NT2/D1 (cell line): ENCODE measurements at places on chromosomes 16 and 17.

DNA sequence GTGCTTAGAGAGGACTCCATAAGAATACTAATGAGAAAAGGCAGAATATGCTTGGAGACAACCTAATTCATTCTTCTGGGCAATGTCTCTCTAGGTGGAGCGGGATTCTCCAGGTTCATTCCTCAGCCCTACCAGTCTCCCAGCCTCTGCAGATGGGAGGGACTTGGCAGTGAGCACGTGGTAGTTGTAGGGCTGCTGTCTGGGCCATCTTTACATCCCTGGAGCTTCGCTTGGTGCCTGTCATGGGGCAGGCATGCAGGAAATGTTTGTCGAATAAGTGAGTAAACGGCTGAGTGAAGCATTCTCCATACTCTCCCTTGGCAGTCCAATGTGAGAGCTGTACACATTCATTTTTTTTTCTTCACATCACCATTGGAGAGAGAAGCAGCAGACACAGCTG is 387.5 kb downstream of the UTP18 start:
- DNase-seq: no peak

- no peak for DNase-seq
Observed at GRCh38 chr16:19138601-19139000, 24.8 kb downstream of the ITPRIPL2 start.

DNA sequence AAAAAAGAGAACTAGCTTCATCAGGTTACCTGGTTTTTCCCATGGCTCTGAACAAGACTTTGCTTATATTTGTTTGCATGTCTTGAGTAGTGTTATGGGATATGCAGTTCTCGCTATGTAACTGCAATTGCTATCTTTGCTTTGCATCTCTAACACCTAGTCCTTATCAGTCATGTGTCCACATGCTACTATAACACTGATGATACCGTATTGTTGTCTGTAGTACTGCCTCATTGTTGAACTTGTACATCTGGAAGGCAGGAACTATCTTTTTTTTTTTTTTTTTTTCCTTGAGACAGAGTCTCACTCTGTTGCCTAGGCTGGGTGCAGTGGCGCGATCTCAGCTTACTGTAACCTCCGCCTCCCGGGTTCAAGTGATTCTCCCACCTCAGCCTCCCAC is 2.5 kb downstream of the PSME3 start:
- no peak for DNase-seq

GRCh38 chr17:51742571-51742970 is 415.9 kb downstream of the CA10 start:
- DNase-seq: no peak

DNA sequence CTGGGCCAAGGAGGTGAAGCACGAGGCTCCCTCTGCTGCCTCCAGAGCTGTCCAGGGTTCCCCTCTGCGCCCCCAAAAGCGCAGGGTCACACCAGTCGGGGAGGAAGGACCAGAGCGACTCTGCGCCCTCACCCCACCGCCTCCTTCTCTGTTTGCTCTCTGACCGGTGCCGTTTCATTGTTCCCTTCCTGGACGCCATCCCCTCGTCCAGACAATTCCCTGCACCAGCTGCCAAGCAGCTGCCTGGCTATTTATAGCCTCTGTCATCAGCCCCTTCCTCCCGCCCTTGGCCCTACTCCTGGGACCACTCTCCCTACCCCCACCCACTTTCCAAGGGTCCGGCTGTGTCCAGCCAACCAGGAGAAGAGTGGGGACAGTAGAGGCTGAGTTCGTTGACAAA is 68.8 kb upstream of the CREBBP start:
- no peak for DNase-seq

GRCh38 chr16:85359147-85359822 is 247.0 kb upstream of the CIBAR2 start:
- no peak for DNase-seq

DNA sequence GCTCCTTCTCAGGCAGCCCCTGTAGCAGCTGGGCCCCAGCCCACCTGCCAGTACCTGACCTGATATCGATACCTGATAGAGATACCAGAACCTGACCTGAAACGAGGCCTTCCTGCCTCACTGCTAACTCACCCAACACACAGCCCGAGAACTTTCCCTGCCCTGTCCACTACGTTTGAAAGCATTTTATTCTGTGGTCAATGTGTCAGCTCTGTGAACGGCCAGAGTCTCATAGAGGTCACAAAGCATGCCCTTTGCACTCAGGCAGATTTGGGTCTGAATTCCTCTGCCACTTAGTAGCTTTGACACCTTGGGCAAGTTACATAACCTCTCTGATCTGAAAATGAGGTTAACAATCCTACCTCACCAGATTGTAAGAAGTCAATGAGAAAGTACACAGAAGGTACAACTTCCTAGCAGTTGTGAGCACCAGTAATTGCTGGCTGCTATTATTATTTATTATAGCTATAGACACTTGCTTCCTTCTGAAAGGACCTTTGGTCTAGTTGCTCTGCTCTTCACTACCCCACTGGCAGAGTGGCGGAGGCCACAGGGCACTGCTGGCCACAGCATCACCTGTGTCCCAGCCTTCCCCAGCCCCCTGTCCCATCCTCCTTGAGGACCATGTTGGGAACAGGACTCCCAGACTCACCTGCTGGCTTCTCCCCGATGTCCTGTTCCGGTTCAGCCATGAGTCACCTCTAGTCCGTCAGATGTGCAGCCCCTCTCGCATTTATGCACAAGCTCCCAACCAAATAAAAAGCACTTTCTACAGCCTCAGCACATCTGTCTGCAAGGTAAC is 895 bp downstream of the ANKRD40CL start:
- no peak for DNase-seq

GRCh38 chr17:9175700-9176467 is 154.6 kb downstream of the NTN1 start:
- DNase-seq: no peak

DNA sequence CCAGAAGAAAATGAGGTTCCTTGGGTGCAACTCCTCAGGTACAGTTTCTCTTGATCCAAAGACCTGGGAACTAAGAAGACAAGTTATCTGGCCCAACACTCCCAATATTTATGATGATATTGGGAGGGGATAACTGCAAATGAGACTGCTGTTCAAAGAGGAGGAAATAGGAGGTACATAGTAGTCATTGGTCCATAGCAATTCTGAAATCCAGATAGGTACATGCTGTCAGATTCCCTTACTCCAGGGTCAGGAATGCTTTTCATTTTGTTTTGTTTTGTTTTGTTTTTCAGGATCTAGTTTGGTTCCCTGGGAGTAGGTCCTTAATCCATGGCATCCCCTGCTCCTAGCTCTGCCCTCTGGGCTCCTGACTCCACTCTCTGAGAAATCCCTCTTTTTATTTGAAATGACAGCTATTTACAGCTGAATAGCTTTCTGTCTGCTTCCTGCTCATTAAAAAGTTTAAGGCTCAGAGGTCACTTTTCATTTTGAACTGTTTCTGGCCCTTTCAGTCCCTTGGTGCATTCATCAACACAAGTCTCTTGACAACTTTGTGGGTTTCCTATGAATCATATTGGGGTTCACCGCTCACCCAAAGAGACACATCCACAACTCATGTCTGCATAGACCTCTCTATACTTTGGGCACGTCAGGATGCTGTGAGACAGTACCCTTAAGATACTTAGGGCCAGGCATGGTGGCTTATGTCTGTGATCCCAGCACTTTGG is 110.2 kb upstream of the C17orf78 start:
- no peak for DNase-seq

GRCh38 chr17:57874434-57875289 is 24.8 kb upstream of the MRPS23 start:
- DNase-seq: peak; percentile 88

DNA sequence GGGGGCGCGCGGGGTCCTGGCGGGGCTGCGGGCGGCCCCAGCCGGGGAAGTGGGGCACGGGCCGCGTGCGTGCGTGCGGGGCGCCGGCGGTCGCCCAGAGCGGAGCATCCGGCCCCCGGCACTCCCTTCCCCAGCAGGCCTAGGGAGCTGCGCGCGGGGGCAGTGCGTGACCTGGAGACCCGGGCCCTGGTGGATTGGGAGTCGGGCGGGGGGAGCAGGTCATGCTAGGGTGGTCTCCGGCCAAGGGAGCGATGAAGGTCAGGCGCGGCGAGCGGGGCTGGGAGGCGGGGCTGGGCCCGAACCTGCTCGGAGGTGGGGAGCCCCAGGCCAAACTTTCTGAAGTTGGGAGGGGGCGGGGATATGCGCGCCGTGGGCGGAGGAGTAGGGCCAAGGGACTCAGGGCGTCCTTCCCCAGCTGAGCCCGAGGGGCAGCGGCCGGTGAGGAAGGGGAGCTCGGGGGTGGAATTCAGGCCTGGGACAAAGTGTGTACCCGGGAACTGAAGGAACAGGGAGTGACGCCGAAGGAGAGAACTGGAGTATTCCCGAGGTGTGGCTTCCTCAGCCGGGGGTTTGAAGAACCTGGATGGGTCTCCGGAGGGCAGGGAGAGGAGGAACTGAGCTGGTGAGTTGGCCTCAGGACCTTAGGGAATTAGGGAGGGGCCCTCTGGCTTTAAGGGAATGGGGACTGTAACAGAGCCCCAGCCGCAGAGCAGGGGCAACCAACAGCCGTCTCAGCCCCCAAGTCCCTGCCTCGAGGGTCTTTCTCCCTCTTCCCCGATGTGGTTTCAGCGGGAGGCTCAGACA is 589 bp downstream of the XYLT2 start:
- DNase-seq: no peak

GRCh38 chr17:80313160-80313829 is 52.6 kb downstream of the RNF213 start:
- no peak for DNase-seq

DNA sequence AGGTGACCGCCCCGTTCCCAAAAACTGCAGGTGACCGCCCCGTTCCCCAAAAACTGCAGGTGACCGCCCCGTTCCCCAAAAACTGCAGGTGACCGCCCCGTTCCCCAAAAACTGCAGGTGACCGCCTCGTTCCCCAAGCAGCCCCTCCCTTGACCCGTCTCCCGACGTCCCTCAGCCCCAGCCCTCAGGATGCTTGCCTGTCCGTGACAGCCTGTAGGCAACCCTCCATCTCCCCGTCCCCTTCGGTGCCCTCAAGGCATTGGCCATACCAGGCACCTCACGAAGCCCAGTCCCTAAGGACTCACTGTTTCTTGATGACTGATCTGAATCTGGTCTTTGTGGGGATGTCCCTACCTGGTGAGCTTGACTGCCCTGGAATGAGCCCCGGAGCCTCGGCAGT is 25.1 kb downstream of the SGSM2 start:
- DNase-seq: no peak

GRCh38 chr17:42055027-42055426 is 4.6 kb upstream of the C17orf113 start:
- DNase-seq: no peak

DNA sequence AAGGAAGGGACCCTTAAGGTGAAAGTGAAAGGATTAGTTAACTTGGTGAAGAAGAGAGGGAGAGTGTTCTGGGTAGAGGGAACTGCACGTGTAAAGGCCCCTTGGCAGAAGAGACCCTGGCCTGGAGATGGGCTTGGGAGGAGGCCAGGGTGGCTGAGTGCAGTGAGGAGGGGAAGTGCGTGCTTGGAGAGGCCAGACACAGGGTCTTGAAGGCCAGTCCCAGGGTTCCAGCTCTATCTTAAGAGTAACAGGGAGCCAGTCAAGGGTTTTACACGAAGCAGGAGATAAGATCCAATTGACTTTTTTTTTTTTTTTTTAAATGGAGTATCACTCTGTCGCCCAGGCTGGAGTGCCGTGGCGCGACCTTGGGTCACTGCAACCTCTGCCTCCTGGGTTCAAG is 15.2 kb upstream of the DOK4 start:
- no peak for DNase-seq

GRCh38 chr16:86515777-86516622 is 5.7 kb downstream of the FOXF1 start:
- no peak for DNase-seq

GRCh38 chr17:51118330-51119195 is 2.1 kb downstream of the SPAG9 start:
- DNase-seq: no peak

DNA sequence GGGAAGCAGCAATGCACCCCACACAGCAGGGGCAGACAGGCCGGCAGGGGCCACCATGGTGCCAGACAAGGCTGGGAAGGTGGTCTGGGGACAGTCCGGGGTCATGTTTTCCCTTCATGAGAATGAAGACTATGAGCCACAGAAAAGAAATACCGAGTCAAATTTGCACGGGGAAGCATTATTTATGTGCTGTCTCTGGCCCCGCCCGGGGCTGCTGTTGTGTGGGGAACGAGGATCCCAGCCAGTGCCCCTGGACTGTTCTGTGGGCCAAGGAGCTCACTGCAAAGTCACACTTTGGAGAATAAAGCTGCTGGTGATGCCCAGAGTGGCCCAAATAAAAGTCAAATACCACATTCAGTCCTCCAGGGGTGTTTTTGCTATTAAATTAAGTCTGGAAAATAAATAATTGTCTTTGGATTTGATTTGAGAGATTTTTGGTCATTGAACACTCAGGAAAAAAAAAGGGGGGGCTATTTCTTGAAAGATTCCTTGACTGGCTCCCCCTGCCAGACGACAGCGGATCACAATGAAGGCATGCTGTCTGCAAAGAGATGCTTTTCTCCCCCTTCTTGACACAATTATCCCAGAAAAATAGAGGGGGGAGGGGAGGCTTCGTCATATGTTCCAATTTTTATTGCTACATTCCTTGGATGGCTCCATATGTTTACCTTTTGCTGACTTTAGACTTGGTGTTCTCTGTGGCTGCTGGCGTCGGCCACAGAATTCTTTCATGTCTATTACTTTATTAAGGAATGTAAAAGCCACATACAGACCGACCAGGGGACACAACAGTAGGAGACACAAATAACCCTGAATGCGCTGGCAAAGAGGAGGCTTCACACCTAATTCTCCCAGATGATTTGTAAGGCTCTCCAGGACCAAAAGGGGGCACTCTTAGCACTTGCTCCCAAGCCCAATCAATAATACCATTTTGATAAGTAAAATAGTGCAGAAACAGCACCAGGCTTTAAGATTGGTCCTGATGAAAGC is 27.1 kb upstream of the ANKFN1 start:
- peak; percentile 30 for DNase-seq

DNA sequence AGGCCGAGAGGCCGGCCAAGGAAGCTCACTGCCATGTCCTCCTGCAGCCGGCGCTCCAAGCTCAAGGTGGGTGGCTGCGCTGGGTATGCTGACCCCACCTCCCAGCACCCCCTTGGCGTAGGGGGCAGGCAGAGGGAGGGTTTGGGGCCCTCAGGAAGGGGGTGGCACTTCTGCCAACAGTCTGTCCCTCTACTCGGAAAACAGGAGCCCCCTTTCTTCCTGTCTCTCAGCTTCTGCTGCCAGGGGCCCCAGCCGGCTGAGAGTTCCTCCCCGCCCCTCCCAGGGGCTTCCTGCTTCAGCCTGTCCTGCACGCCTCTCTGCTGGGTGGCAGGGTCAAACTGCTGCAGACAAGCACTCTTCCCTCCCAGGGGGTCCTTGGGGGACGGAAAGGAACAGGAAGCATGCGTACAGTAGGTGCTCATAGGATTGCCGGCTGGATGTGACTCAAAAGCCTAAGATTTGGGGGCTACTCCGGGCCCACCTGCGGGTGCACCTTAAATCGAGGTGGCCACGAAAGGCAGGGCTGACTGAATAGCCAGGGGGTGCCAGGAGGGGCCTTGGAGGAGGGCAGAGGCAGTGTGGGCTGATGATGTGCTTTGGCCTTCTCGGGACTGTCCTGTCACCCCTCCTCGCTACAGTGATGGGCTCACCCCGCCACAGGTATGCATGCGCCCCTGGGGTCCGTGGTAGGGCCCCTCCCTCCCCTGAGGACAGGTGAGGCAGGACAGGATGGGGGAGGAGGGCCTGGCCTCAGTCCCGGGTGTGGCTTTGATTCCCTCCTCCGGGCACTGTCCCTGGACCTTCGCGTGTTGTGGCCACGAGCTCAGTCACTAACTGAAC is 4.0 kb downstream of the CBX2 start:
- DNase-seq: no peak
